ENCODE measurements at places on chromosomes 2 and 18. TPM values are rescaled to one million over a fixed set of nuclear protein-coding genes. Genes with fewer than 3 reads are reported as not detected.

CCDC148 gene
- not detected for polyA plus RNA-seq

REG1A gene
- polyA plus RNA-seq: not detected

DNA sequence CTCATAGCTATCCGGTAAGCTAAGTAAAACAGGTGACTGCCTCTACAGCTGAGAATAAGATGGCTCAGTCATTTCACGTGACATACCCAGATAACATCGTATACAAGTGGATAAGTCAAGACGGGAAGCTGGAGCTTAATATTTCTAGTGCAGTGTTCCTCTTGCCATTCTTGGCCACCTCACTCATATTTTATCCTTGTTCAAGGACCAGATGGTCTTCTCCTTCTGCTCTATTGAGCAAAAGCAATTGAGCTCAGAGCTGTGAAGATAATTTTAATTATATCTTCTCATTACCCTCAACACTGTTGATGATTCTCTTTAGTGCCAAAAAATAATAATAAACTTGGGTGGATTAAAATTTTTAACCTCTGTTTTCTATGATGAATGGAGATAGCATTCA is 201.1 kb downstream of the DCC start:
- H3K27me3 ChIP-seq: no peaks in the 10 kb centered on the region
- H3K36me3 ChIP-seq: no peaks in the 10 kb centered on the region
- DNase-seq: no peak

GRCh38 chr18:3615374-3615985 is 165.5 kb downstream of the TGIF1 start:
- no peaks in the 10 kb centered on the region for H3K4me1 ChIP-seq
- peak overlapping the region; percentile 26 for H3K27ac ChIP-seq
- no peaks in the 10 kb centered on the region for H3K36me3 ChIP-seq

DNA sequence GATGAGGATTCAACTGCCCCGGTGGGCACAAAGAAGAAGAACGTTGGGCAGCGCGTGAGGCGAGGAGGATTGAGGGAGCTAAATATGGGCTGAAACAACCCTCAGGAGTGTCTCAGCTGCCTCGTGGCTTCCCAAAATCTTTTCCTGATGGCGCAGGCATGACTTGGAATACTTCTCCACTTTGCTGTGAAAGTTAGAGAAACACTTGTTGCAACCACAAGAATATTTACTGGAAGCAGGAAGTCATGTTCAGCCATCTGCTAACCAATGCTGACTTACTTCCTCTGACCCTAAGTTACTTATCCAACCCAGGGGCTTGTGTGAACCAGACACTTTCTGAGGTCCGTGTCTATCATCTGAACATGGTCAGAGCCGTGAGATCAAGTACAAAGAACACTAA is 148.8 kb downstream of the ARL4C start:
- H3K36me3 ChIP-seq: no peaks in the 10 kb centered on the region
- no peak overlapping the region for H3K27ac ChIP-seq
- H3K4me3 ChIP-seq: no peak overlapping the region
- DNase-seq: no peak
- H3K4me1 ChIP-seq: peaks cover 11% of the 10 kb centered on the region
- no peaks in the 10 kb centered on the region for H3K27me3 ChIP-seq

DNA sequence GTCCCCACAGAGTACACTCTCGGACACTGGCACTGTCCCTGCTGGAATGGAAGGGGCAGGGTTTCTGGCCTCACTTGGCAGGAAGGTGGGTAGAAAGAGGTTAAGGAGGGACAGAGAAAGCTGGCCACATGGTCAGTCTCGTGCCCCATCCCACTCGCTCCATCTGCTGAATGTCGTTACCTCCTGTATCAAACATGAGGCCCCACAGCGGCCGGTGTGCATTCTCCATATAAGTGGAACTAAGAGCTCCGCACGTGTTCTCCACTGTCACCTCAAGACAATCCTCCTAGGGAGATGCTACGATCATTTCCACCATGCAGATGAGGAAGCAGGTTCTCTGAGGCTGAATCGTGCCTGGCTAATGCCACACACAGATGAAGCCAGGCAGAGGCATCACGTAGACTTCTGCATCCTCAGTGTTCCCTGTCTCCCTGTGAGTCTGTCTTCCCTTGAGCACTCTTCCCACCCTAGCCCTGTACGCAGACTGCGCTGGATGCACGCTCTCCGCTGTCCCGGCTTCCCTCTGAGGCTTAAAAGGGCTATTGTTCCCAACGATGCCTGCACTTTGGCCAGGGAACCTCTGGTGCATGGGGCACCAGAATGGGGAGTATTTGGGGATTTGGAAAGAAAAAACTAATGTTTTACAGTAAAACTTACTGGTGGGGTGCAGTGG is 35.1 kb downstream of the MAL start:
- no peaks in the 10 kb centered on the region for H3K36me3 ChIP-seq
- H3K27me3 ChIP-seq: no peaks in the 10 kb centered on the region
- H3K4me3 ChIP-seq: no peak overlapping the region
- no peak for DNase-seq
